NCI-H524 (cell line): ENCODE measurements at places on chromosomes 6 and 20.

DNA sequence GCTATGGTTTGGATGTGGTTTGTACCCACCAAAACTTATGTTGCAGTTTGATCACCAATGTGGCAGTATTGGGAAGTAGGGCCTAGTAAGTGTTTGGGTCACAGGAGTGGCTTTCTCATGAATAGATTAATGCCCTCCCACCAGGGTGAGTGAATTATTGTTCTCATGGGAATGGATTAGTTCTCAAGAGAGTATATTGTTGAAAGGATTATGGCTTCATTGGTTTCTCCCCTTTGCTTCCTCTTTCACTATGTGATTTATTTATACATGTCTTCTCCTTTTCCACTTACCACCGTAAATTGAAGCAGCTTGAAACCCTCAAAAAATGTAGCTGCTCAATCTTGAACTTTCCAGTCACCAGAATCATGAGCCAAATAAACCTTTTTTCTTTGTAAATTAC lies 10.8 kb downstream of the UFL1 start:
- no peak for DNase-seq

DNA sequence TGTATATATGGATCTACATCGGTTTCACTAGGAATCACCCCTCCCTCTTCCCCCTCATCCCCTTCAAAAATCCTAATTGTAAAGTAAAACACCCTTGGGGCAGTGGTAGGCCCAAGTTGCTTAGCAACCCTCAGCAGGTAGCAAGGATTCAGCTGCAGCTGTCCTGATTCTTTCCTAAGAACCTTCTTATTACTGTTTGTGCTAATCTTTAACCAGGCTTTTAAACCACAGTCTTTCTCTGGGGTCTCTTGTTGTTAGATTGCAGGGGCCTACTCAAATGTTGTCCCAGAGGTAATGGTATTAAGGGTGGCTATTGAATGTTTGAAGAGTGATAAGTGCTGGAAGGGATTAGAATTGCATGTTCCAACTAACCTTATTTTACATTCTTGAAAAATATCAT lies 46.4 kb downstream of the PRL start:
- peak; percentile 93 for DNase-seq

DNA sequence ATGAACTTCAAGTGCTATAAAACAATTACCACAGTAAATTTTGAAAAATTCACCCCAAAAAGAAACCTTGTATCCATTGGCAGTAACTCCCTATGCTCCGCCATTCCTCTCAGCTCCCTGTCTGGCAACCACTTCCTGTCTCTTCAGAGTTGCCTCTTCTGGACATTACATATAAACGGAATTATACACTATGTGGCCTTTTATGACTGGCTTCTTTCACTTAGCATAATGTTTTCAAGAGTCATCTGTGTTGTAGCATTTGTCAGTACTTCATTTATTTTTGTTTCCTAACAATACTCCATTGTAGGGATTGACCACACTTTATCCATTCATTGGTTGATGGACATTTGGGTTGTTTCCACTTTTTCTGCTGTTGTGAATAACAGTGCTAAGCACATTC lies 50.1 kb downstream of the CEP43 start:
- no peak for DNase-seq

- DNase-seq = peak; percentile 87
These were observed 50.8 kb upstream of the MLN start for GRCh38 chr6:33854572-33855030.

DNA sequence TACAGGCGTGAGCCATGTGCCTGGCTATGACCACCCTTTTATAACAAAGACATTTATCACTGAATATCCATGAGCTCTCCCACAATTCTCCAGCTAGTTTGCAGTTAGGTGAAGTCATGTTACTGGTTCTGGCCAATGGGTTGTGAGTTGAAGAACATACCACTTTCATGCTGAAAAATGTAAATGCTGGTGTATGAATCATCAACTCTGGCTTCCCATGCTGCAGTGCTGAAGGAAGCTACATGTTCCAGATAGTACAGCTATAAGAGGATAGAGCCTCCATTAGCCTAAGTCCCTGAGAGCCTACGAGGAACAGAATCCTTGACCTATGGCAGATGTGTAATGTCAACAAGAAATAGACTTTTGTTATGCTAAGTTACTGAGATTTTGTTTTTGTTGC lies 180.4 kb downstream of the BTBD9 start:
- no peak for DNase-seq

GRCh38 chr6:159692303-159693127 lies 526 bp downstream of the SOD2 start:
- DNase-seq = peak; percentile 50

- DNase-seq = no peak
These were observed 196.8 kb upstream of the STXBP5 start for GRCh38 chr6:147007441-147007840.

DNA sequence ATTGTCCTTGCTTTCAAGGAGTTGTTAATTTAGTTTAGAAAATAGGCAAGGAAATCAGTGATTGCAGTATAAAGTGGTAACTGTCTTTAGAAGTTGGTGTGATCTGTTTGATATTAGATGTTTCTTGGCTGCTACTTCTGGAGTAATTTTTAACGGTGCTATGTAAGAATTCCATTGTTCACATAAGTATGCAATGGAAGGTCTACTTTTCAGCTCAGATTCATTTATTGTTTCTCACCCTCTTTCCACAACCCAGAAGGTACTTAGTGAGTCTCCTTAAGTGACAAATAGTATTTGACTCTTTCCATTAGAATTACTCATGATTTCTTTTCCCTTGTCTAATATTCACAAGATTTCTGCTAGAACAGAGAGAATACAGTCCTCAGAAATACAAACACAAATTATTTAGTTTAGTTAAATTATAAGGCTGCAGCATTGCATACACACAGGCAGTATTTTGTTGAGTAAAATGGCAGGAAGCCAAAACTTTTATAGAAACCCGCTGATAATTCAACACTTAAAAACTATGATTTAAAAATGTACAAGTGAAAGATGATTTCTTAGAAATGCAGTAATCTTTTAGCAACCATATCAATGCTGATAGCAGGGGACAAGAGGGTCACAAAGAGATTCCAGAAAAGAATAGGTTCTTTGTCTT lies 554.3 kb downstream of the CD109 start:
- no peak for DNase-seq

DNA sequence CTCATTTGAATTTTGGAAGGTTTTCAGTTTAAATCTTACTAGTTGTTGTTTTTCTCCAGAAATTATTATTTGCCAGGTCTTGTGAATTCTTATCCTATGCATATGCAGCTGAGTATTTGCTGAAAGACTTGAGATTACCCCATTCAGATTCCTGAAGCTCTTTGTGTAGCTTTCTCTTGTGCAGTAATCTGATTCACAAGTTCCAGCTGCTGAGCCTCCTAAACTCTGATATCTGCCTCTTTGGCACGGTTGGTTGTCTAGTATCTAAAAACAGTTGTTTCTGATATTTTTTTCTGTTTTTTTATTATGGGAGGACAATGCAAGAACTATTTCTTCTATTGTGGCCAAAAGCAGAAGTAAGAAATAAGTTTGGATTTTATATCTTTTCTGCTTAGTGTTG lies 863.9 kb upstream of the MANEA start:
- DNase-seq = no peak

DNA sequence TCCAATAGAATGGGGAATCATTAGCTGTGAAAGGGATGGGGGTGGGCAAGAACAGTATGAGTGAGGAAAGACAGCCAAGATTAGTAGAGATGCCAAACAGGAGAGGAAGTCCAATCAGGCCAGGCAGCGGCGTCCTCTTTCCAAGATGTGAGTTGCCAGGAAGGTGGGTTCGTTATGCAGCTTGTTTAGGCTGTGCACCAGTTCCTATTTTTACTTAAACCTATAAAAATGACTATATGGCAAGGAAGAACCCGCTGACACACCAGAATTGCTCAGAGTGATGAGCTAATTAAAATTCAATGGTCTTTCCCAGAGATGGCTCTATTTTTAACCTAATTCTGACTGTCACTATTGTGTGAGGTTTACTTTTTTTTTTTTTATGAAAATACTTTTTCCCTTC lies 88.2 kb downstream of the SLC22A23 start:
- DNase-seq = no peak

DNA sequence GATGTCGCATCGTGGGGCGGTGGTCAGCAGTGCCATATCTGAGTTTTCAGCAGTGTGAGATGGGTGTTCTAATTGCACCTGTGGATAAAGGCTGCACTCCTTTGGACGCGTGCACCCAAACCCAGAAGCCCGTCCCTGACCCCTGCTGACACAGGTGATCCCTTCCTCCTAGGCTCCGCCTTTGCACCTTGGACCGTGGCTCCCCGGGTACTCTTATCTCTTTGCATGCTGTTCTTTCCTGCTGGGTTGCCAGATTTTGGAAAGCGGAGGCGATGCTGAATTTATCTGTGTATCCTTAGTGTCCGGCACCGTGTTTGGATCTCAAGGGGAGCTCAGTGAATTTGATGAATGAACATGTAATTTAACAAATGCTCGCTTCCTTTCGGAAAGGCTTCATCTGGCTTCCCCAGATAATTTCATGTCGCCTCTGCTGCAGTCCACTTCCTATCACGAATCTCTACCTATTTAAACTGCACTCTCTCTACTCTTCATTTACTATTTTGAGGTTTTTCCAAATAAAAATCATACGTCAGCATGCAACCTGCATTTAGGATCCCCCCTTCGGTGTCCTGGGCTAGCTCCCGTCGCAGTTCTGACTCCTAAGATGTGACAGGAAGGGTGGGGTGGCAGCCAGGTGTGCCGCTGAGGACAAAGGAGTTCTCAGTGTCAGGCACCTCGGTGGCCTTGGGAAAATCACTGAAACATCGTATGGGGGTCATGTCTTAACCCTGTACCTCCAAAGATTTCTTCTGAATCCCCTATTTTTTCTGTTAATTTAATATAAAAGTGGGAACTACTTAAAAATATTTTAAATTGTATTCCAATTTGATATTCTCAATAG lies 753 bp upstream of the PERP start:
- peak; percentile 13 for DNase-seq

DNA sequence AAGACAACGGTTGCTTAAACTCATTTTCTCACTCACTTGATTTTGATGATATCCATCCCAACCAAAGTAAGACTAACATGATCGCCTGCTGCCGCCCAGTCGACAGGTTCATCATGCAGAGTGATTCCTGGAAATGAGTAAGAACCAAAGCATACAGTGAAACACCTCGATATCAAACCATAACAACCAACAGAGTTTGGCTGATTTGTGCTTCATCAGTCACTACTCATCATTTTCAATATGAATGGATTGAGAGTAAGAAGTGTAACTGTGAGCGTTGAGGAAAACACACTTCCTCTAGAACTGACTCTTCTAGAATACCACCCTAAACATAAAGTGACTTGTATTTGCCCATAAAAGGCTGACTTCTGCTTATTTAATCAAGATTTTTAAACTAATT lies 29.2 kb upstream of the ALDH8A1 start:
- DNase-seq = no peak

- peak; percentile 7 for DNase-seq
These were observed 124.1 kb downstream of the PHF3 start for GRCh38 chr6:63759605-63760105.

DNA sequence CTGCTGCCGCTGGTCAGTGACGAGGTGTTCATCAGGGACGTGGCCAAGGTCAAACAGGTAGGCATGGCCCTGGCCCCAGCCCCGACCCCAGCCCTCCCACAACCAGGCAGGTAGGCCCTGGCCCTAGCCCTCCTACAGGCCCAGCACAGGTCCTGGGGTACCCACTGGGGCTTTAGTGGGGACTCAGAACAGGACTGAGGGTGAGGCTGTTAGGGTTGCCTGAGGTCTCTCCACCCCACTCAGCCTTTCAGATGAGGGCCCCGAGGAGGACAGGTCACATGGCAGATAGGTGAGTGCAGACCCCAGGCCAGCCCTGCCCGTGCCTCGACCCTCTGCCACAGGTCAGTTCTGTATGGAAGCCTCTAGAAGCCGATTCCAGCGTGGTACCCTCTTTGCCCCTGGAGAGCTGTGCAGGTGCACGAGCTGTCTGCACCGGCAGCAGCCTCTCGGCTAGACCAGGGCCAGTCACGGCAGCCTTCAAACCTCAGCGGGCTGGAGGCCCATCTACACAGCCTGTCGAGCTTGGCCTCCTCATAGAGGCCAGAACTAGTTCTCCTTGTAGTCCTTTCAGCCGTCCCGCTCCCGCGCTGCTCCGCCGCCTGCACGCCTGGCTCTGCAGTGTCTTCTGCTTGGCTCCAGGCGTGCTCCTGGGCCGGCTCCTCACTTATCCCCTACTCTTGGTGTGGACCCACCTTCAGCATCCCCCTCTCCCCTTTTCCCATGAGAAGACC lies 35.5 kb downstream of the PYGB start:
- DNase-seq = no peak

GRCh38 chr6:30570740-30571074 lies 535 bp upstream of the ABCF1 start:
- DNase-seq = no peak

DNA sequence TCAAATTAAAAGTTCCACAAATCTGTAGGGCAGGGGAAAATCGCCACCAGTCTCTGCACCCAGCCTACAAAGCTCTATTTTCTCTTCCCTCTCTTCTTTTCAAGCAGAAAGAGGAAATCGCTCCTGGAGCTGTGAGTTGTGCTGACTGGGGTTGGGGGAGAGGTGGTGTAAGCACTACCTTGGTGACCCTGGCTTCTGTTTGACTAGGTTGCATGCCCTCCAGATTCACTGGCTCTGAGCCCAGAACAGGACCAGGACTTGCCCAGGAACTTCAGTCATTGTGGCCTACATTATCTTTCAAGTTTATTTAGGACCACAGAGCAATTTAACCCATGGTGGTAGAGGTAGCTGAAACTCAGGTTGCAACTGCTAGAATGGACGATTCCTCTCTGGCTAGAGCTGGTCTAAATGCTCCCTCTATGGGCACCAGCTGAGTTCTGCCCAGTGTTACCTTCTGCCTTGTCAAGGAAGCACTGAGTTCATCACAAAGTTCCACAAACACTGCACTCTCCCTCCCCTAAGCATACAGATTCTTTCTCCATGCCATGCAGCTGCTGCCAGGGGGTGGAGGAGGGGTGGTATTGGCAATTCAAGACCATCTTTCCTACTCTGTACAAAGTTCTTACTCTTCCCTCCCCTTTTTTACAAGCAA lies 122.0 kb upstream of the BMP5 start:
- DNase-seq = no peak
